H1 (cell line): ENCODE measurements at places on chromosomes 12 and 14. TPM values are rescaled to one million over a fixed set of nuclear protein-coding genes. Genes with fewer than 3 reads are reported as not detected.

CD163 gene
- total RNA-seq: not detected in 2 replicates

TSHR gene
- not detected in 2 replicates for total RNA-seq

C14orf93 gene
- 7.4 and 7.8 TPM in 2 replicates for total RNA-seq

DNA sequence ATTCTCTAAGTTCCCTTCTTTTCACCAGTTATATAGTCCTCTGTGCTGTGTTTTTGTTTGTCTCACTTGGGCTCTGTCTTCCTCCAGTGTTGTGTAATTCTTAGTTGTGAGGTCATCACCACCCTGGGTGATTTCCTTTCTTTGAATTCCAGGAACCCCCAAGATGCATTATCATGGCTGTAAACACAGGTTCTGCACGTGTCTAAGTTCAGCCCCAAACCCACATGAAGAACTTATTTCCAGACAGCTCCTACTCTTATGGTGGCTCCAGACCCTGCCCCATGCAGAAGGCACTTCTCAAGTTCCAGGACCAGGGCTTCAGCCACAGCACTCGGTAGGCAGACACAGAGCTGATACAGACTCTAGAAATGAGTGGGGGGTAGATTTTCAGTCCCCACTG is 560.5 kb downstream of the BCL11B start:
- H3K4me3 ChIP-seq: no peak overlapping the region
- DNase-seq: no peak
- H3K27me3 ChIP-seq: no peaks in the 10 kb centered on the region
- H3K36me3 ChIP-seq: no peaks in the 10 kb centered on the region
- no peaks in the 10 kb centered on the region for H3K4me1 ChIP-seq

- no peak overlapping the region for H3K27ac ChIP-seq
- DNase-seq: no peak
- no peaks in the 10 kb centered on the region for H3K4me1 ChIP-seq
- H3K36me3 ChIP-seq: no peaks in the 10 kb centered on the region
Observed at GRCh38 chr12:113071135-113072112, 14.9 kb downstream of the DTX1 start.

- peaks cover 20% of the 10 kb centered on the region for H3K4me1 ChIP-seq
- H3K27ac ChIP-seq: peak overlapping the region; percentile 95
- H3K4me3 ChIP-seq: peak overlapping the region; percentile 81
- no peaks in the 10 kb centered on the region for H3K36me3 ChIP-seq
Observed at GRCh38 chr14:22822016-22822570, 6.9 kb upstream of the SLC7A7 start.

GRCh38 chr12:58074259-58074658 is 132.9 kb downstream of the ATP23 start:
- no peak for DNase-seq
- H3K27me3 ChIP-seq: no peaks in the 10 kb centered on the region
- H3K27ac ChIP-seq: no peak overlapping the region
- no peaks in the 10 kb centered on the region for H3K4me1 ChIP-seq
- no peaks in the 10 kb centered on the region for H3K36me3 ChIP-seq

- DNase-seq: no peak
- no peaks in the 10 kb centered on the region for H3K36me3 ChIP-seq
- no peaks in the 10 kb centered on the region for H3K27me3 ChIP-seq
- no peaks in the 10 kb centered on the region for H3K4me1 ChIP-seq
Observed at GRCh38 chr14:96027431-96028355, 11.5 kb upstream of the C14orf132 start.
